ENCODE measurements at places on chromosomes 1 and 21.

DNA sequence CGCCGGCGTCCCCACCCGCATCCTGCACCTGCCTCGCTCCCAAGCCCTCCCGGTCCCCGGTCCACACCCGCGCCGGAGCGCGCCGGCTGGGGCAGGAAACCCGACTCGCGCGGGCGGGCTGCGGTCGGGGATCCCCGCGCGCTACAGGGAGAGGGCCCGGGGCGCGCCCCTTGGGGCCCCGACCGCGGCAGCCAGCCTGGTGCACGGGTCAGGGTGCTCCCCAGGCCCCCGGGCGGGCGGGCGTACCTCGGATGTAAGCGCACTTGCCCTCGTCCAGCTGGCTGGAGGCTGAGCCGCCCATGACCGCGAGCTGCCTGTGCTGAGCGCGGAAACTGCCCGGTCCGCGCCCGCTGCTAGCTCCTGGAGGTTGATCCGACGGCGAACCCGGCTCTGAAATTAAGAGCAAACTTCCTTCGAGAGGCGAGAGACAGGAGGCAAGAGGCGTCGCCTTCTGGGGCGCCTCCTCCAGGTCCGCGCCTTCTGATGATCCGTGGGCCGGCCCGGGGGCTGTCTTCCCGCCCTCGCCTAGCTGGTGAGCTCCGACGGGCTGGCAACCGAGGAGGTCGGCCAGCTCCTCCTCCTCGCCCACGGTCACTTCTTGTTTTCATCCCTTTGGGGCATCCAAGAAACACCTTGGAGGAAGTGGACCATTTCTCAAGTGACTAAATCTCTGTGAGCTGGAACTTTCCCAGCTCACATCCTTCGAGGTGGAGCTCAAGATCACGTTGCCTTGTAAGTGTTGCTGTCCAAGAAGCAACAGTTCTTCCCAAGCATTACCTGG is at the start of gene NIBAN1:
Gene NIBAN1 (minus strand): TSS at position 453 of the 781 bp plus-strand sequence. CDS start 152 bp downstream, at position 301.
- peak; percentile 70 for ATAC-seq

GRCh38 chr1:185483664-185484450 is 166.8 kb upstream of the IVNS1ABP start:
- ATAC-seq: no peak

DNA sequence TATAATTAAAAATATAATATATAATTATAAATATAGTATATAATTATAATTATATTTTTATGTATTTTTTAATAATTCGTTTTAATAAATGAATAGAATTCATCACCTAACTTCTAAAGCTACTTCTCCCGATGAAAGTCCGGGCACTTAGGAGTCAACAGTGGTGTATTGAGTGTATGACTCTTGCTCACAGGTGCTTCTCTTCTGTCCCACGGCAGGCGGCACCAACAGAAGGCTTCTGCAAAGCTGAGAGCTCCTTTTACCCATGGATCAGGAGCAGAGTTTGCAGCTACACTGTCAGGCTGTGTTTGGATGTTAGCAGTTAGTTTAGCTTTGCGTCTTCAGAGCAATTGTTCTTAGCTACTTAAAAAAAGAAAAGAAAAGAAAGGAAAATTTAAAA is 122.4 kb downstream of the LIPI start:
- no peak for ATAC-seq

- no peak for ATAC-seq
These were observed 10.9 kb downstream of the VAV3 start for GRCh38 chr1:107954126-107954525.

DNA sequence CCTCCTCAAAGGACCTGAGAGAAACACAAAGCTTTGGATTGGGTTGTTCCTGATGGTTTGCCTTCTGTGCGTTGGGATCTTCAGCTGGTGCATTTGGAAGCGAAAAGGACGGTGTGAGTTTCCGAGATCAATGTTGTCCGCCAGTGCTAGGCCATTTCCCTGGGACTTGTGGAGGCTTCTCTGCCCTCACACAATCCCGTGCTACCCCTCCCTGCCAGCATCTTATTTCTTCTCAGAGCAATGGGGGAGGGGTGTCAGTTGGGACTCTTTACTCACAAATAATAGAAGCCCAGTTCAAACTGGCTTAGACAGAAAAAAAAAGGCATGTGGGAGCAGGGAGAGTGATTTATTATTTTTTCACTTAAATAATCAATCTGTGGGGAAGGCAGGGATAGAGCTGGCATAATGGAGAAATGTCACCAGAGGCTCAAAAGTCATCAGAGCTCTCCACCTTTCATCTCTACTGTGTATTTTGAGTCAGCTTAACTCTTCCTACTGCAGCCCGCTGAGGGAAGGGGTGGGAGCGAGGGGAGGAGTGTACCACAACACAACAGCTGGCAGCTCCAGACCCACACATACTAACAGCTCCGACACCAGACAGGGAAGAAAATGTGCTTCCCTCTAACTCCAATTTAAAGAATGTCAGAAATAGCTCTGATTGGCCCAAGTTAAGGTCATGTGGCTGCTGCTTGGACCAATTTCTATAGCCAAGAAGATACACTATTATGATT is 22.4 kb downstream of the LY9 start:
- ATAC-seq: no peak

GRCh38 chr1:223363856-223364684 is at the start of gene SUSD4:
SUSD4 (minus strand) TSS chr1:223364176; CDS start chr1:223363425, 751 bp downstream.
- peak; percentile 73 for ATAC-seq

DNA sequence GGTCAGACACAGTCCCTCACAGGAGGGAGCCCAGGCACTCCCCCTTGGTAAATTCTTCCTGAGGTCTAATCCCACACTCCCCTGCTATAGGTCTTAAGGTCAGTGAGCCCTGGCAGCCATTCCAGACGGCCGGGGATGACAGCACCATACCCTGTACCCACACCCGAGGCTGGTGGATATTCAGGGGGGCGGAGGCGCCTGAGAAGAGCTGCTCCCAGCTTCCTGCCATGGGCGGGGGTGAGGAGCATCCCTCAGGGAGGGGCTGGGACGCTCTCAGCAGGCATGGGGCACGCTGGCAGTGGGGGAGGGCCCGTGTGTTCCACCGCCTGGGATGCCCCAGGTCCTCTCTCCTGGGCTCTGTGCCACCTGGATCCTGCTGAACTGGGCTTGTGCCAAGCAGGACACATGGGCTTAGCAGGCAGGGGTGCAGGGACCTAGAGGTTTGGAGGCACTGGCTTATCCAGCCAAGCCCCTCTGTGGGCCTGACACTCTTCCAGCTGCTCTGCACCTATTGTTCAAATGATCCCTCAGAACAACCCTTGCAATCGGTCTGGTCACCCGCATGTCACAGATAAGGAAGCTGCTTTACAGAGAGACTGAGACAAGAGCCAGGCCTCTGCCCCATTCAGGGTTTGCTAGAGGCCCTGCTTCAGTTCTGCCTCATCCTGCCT is 5.7 kb upstream of the ADGRB2 start:
- no peak for ATAC-seq

- peak; percentile 34 for ATAC-seq
These were observed 1.6 kb downstream of the ALX3 start for GRCh38 chr1:110068646-110069403.

GRCh38 chr21:15445327-15445726 is 284.5 kb upstream of the USP25 start:
- ATAC-seq: no peak

GRCh38 chr1:117237726-117238381 is 27.1 kb upstream of the VTCN1 start:
- ATAC-seq: no peak

GRCh38 chr1:147600119-147601111 is 59.1 kb downstream of the BCL9 start:
- ATAC-seq: no peak

GRCh38 chr1:198391393-198392020 is 149.0 kb downstream of the ATP6V1G3 start:
- no peak for ATAC-seq

GRCh38 chr1:243849421-243850201 is 432 bp downstream of the AKT3 start:
- peak; percentile 18 for ATAC-seq

GRCh38 chr1:22507587-22507986 is 55.7 kb upstream of the EPHA8 start:
- ATAC-seq: no peak

DNA sequence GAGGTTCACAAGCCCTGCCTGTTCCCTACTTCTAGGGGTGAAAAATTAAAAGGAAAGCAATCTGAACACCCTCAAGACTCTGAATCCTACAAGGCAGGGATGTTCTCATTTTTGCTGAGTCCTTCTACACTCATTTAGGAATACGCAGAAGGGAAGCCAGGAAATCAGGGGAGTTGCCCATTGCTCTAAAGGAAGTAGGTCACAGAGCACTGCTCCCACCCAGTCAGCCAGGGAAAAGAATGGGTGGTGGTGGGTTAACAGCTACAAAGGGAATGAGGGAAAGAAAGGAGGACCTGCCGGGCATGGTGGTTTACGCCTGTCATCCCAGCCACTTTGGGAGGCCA is 2.4 kb upstream of the CTTNBP2NL start:
- no peak for ATAC-seq

DNA sequence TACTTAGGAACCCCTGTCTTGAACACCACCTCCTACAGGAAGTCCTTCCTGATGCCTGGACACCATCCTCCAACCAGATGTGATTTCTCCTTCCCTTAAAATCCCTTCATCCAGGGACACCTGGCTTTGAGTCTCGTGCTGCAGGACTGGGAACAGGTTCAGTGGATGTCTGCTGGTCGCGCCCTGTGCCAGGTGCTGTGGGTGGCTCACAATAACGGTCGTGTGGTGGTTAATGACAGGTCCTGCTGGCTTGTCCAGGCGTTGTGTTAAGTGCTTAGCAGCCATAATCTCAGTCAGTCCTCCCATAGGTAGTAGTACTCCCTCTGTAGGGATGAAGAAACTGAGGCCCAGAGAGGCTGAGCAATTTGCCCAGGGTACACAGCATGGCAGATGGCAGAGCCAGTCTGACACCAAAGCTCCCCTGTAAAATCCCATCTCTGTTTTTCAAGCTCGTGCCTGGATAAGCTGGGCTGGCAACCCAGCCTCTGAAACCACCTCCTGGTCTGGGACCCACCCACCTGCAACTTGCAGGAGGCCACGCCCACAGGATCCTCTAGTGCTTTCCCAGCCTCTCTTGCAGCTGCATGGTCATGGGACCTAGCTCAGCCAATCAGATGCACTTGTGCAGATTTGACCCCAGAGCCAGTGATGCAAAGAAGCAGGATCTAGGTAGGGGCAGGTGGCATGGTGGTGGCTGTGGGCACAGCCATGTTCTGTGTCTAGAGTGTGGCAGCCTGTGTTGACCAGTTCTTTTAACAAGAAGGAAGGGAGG is 106.0 kb upstream of the IFFO2 start:
- no peak for ATAC-seq

GRCh38 chr1:221394011-221394544 is 347.8 kb downstream of the DUSP10 start:
- no peak for ATAC-seq

DNA sequence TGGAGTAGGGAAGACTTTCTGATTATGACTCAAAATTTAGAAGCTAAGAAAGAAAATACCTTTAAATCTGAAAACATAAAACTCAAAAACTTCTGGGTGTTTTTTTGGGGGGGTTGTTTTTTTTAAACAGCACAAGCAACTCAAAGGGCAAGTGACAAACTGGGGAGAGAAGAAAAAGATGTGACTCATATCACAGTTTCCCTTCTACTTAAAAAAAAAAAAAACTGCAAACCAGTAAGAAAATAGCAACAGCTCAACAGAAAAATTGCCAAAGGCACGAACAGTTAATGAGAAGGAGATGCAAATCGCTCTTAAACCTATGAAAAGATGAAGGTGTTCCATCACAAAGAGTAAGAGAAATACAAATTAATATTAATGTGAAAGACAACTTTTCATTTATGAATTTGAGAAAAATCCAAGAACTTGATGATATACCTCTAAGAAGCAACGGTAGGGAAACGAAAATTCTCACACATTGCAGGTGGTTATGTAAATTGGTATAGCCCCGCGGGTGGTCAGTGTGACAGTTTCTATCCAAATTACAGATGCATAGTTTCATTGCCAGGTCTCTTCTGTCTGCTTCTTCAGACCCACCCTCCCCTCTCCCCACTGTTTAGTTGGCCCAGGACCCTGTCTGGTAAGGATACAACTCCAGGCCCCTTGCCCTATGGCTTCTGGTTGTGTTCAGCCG is 9.0 kb downstream of the IFNAR2 start:
- peak; percentile 55 for ATAC-seq

- no peak for ATAC-seq
These were observed 7.0 kb downstream of the DDI2 start for GRCh38 chr1:15624133-15624714.

DNA sequence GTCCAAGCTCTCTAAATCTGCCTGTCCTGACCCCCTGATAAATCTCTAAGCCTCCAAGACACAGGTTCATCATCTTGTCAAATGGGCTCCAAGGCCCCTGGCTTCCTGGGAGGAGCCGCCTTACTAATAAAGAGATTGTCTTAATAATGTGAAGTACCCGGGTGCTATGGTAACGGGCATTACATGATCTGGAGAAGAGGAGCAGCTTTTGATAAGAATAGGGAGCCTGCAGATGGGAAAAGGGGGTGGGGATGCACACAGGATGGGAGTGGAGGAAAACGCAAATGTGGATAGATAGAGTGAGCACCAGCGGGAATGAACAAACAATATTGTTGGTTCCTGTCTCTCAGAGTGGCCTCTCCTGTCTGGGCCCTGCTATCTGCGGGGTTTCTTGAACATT is 11.9 kb upstream of the RXRG start:
- no peak for ATAC-seq

DNA sequence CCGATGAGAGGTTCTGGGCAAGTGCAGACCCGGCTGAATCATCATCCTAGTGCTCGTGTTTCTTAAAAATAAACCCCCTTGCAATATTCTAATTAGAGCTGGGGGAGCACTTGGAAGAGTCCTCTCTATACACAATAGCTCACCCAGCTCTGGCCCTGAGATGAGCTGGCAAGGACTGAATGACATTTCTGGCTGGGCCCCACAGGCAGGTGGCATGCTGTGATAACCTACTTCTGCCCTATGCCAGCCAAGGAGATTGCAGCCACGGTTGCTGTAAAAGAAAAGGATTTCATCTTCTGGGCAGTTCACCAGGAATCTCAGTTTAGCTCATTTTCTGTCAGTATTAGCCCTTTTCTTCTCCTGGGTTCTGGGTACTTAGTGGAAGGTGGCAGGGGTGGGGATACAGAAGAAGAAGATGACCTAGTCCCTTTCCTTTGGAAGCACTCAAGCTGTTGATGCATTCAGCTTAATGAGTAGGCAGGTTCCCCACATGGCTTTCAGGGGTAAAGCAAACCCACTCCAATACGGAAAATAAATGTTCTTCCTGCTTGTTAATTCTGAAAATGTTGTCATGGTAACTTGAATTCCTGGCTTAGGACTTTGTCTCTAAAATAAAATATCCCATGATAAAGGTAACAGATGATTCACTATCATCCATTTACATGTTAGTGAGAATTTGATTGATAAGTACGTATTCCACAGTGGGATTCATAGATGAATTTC is 32.2 kb downstream of the VASH2 start:
- ATAC-seq: no peak

- no peak for ATAC-seq
These were observed 77.1 kb upstream of the NBL1 start for GRCh38 chr1:19567041-19567440.
